ENCODE measurements at places on chromosomes 16 and 17.

- no peak for DNase-seq
Observed at GRCh38 chr17:72379516-72379915, 258.7 kb downstream of the SOX9 start.

DNA sequence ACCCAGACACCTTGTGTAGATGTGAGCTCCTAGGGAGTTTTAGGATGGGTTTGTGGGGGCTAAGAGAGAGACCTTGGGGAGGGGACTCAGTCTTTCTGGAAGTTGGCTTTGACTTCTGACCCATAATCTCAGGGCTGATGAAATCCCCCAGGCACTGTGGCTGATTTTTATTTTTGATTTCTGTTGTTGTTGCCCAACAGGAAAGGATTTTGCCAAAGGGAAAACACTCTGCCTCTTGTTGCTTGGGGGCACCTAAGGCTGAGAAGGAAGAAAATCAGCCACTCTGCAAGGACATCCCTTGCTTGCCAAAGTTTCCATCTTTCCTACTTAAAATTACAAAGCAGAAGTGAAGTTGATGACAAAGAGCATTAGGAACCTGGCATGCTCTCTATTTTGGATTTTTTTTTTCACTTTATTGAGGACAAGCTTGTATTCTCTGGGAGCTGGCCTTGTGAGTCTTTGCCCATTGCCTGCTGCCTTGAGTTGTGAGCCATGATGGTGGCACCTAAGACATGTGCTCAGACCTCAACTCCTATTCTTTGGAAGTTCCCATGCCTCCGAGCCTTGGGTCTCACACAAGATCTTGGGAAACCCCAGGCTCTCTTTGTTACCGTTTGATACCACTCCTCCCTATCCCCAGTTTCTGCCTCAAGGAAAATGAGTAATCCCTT is 3.2 kb upstream of the C1QTNF1 start:
- no peak for DNase-seq

GRCh38 chr16:4347010-4347409 is 4.1 kb downstream of the PAM16 start:
- DNase-seq, result no peak

DNA sequence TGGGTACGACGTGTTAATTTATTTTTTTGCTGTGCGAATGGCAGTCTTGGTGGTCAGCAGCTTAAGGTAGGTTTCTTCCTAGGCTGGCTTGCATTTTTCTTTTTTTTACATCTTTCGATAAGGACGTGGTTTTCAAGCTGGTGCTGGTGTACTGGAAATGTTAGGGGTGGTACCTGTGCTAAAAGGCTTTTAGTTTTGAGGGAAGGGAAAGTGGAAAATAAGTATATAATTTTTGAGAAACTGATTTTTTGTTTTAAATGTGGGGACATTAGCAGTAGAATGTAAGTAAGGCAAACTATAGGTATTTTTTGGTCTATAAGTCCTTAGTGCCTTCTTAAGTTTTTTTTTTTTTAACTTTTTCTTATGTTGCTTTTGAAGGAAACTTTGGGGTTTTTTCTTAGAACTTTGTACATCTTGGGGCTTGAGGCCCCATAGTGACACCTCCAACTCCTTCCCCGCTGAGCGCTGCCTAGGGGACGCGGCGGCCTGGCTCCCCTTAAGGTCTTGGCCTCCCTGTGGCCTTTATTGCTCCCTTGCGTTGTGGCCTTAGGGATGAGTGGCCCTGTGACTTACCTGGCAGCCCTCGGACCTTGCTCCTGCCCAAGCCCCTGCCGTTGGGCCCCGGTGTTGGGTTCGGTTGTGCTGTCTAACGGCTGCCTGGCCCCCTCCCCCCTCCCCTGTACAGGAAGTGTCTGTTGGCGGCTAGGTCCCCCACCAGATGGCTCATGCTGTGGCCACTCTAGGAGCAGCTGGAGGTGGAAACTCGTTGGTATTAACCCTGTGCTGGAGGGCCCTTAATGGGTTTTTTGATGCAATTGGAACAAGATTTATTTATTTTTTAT is 88.0 kb upstream of the RPRML start:
- DNase-seq, result peak; percentile 87

GRCh38 chr17:55427587-55427882 is 5.9 kb upstream of the MMD start:
- no peak for DNase-seq

GRCh38 chr17:72359811-72360210 is 239.0 kb downstream of the SOX9 start:
- no peak for DNase-seq
